ENCODE measurements at places on chromosomes 4 and X.

DNA sequence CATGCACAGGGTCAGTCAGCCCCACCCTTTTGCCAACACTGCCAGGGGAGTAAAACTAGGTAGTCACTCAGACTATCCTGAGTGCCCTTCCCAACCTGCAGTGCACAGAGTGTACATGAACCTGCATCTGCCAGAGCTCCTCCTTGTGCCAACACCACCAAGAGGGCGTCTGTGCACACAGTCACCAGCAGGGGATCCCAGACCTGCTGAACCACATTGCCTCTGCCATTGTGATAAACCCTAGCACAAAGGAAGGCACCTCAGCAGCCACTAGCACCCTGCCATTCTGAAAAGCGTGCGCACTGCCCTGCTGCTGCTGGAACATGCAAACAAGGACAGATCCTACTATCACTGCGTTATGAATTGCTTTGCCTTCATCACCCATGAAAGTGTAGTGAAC, 247.8 kb upstream of the POU3F4 start:
- DNase-seq: no peak

- DNase-seq: no peak
Observed at GRCh38 chrX:22739276-22739675, 260.5 kb upstream of the DDX53 start.

DNA sequence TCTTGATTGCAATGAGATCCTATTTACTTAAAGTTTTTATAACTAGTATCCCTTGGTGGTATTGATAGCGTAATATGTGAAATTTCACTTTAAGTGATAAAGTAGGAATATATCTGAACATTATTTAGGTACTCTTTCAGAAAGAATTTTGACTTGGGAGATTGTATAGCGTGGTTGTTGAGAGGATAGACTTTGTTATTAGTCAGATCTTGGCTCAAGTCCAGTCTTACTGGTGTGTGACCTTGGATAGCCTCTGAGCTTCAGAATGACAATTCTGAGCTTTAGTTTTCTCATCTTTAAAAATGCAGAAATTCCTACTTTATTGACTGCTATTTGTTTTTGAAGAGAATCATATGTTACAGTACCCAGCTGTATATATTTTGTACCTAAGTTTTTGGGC, 32.6 kb downstream of the DCK start:
- DNase-seq: no peak

- no peak for DNase-seq
Observed at GRCh38 chr4:187908079-187908561, 87.5 kb upstream of the ZFP42 start.

GRCh38 chr4:10105421-10105820, 11.2 kb downstream of the WDR1 start:
- DNase-seq: no peak

GRCh38 chr4:97150966-97151365, 992.3 kb downstream of the STPG2 start:
- DNase-seq: no peak

GRCh38 chr4:16569790-16570189, 328.7 kb downstream of the LDB2 start:
- DNase-seq: no peak

DNA sequence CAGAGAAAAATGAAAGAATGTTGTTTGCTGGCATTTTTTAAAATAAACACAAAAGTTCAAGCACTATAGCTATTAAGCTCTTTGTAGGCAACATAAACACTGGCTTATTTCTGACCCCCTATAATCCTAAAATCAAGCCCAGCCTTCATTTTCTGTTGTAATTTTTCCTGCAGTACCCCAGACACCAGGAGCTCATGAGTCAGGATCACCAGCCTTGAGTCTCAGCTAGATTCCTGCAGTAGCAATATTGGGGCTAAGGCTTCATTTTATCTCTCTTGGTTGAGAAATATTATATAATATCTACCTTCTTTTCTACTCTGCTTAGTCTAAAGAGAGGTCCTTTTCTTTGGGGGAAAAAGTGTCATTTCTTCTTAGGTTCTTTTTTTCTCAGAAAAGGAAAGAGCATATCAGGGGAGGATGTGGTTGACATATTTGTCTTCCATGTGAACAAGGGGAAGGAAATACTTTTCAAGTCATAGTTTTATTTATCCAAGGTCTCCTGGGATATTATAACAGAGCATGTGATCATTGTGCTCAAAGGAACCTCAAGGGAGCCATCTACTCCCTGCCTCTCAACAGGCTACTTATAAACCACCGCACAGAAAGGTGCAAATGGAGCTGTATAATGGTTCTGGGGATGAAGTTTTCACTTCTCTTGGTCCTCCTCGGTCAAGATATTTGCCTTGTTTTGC, 678.3 kb upstream of the NR3C2 start:
- DNase-seq: no peak

DNA sequence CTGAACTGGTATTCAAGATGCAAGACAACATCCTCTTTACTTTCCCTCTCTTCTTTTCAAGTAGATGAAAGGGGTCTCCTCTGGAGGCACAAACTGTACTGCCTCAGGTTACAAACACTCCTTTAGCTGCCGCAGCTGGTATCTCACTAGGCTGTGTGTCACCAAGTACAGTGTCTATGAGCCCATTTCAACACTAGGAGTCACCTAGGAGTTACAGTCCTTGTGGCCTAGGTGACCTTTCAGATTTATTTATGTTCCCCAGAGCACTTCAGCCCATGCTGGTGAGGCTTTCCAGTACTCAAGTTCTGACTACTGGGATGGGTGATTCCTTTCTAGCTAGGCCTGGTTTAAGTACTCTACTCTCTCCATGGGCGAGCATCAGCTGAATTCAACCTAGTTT, 32.4 kb upstream of the TMLHE start:
- no peak for DNase-seq

GRCh38 chrX:104098919-104099318, 13.4 kb upstream of the ZCCHC18 start:
- no peak for DNase-seq

- DNase-seq: no peak
Observed at GRCh38 chr4:89799071-89799470, 37.9 kb downstream of the SNCA start.

GRCh38 chr4:83639849-83640493, 104.1 kb downstream of the GPAT3 start:
- peak; percentile 70 for DNase-seq

DNA sequence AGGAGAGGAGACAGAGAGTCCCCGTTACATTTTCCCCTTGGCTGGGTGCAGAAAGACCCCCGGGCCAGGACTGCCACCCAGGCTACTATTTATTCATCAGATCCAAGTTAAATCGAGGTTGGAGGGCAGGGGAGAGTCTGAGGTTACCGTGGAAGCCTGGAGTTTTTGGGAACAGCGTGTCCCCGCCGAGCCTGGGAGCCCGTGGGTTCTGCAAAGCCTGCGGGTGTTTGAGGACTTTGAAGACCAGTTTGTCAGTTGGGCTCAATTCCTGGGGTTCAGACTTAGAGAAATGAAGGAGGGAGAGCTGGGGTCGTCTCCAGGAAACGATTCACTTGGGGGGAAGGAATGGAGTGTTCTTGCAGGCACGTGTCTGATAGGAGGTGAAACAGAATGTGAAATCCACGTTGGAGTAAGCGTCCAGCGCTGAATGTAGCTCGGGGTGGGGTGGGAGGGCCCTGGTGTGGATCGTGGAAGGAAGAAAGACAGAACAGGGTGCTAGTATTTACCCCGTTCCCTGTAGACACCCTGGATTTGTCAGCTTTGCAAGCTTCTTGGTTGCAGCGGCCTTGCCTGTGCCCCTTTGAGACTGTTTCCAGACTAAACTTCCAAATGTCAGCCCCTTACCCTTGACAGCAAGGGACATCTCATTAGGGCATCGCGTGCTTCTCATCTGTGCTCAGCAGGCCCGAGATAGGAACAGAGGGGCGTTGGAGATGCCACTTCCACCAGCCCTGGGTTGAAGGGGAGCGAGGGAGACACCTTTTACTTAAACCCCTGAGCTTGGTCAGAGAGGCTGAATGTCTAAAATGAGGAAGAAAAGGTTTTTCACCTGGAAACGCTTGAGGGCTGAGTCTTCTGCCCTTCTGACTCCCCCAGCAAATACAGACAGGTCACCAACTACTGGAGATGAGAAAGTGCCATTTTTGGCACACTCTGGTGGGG, 2.7 kb downstream of the SHOX start:
- DNase-seq: no peak

DNA sequence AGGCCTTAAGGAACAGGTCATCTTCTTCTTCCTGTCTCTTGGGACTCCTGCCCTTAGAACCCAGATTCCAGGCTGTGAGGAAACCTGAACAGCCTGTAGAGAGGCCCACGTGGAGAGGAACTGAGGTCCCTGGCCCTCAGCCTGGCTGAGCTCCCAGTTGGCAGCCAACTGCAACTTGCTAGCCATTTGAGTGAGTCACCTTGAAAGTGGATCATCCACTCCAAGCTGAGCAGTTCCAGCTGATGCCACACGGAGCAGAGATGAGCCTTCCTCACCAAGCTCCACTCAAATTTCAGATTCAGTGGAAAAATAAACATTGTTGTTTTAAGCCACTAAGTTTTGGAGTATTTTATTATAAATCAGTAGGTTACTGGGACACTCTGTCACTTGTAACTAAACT, 392.5 kb downstream of the BCOR start:
- no peak for DNase-seq

GRCh38 chrX:71622576-71623450, 4.5 kb upstream of the CXCR3 start:
- DNase-seq: peak; percentile 77

GRCh38 chrX:133921086-133921485, 64.3 kb downstream of the GPC3 start:
- no peak for DNase-seq

DNA sequence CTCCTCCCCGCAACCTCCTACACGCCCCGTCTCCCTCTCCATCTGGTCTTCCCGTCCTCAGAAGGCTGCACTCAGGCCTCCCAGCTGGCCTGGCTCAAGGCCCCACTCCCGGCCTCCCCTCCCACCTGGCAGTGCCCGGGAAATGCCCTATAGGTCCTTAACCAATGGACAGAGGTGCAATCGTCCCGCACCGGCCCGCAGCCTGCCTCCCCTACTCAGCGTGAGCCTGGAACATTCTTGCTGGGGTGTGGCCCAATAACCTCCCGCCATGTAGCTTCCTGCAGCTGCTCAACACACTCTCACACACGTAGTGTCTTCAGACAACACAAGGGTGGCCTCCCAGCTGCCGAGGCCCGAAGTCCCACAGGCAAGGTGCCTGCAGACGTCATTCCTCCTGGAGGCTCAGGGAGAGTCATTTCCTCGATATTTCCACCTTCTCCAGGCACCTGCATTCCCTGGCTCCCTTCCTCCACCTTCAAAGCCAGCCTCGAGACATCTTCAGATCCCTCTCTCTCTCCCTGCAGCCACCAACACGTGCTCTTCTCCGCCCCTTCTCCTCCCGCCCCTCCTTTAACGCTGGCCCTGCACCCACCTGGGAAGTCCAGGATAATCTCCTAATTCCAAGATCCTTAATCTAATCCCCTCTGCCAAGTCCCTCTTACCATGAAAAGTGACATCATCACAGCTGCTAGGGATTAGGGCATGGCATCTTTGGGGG, 56.2 kb downstream of the ADRA2C start:
- DNase-seq: no peak

DNA sequence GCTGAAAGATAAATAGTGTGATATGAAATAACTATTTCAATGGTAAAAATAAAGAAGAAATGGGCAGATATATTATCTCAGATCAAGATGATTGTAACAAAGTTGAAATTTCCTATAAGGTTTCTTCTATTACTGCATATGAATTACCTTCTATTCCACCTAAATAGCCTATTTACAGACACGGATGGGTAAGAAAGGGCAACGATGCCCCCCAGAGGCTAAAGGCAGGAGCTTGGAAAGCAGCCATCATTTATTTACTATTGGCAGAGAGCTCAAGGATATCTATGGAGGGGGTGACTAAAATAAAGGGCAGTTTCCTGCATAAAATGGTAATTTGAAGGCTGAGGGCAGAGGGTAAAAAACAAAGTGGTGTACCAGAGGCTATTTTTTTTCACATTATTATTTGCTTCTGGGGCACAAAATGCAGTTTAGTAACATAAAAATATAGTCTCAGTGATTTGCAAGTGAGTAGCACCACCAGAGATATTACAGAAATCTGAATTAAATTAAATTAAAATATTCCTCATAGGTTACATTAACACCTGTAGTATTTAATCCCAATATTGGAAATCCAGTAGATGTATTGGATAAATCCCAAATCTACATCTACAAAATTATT, 123.1 kb downstream of the BTC start:
- DNase-seq: peak; percentile 40

- no peak for DNase-seq
Observed at GRCh38 chr4:19401301-19402080, 850.2 kb upstream of the SLIT2 start.

- DNase-seq: no peak
Observed at GRCh38 chr4:82753238-82753637, 45.4 kb downstream of the SCD5 start.

DNA sequence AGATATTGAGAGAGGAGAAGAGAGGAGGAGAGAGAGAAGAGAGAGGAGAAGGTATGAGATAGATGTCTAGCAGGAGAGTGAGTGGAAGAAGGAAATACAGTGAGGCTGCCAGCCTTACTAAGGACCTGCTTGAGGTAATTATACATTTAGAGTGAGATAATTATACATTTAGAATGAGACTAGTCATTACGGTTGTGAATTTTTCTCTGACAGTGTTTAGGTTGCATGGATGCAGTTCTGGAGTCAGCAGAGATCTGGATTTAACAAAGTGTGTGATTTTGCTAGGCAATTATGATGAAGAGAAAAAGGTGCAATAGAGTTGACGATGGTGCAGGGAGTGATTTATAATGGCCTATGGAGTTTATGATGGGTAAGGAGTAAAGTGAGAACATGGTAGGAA, 187.1 kb upstream of the ARX start:
- no peak for DNase-seq

DNA sequence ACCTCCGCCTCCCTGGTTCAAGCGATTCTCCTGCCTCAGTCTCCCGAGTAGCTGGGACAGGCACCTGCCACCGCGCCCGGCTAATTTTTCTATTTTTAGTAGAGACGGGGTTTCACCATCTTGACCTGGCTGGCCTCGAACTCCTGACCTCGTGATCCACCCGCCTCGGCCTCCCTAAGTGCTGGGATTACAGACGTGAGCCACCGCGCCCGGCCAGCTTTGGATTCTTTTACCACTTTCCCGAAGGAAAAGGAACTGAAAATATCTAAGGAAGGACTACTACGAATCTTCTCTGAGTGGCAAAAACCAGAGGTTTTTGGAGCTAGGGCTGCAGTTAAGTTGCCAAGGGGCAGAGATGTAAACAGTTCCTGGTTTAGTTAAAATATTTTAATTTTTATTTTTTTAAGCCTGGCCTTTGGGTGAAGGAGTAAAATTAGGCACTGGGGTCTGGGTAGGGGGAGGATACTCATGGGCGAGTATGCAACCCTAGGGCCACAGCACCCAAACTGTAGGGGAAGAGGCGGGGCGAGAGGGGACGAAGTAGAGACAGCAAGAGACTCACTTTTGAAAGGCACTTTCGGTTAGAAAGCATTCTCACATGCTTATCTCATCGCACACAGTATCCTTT, 525 bp upstream of the CISD2 start:
- no peak for DNase-seq

- DNase-seq: no peak
Observed at GRCh38 chrX:37652589-37653231, 32.9 kb upstream of the XK start.
